ENCODE measurements at places on chromosomes 2 and 18.

- DNase-seq: no peak
Measured at GRCh38 chr2:27149570-27150405, 984 bp downstream of the TCF23 start.

- no peak for DNase-seq
Measured at GRCh38 chr2:202186641-202187202, 51.7 kb downstream of the SUMO1 start.

- DNase-seq: no peak
Measured at GRCh38 chr2:28395334-28396061, 2.8 kb downstream of the FOSL2 start.

DNA sequence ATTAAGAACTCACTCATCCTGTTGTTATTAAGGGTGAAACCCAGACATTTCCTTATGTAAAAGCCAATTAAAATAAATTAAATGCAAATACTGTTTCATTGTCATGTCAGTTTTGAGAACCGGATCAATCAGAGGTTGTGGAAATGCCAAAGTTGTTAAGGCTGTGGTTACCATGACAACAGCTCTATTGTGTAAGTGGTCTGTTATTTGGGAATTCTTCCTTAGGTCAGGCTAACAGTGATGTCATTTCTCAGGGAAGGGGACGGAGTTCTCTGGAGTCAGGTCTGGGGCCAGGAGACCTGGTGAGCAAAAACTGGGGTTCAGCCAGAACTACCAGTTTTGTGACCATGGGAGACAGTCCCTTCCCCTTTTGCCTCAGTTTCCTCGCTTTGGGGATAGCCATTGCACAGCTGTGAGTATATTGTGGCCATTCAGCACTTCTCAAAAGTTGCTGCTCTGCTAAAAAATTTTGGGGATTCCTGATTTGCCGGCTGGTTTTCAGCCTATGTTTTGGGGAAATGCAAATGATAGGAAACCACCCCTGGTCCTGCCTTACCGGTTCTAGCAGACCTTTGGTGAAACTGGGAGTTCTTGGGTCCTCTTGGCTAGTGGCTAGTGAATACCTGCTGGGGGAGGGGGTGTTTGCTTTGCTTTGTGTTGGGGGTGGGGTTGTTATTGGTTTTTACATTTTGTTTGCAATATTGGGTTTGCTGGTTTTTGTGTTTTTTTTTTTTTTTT is 21.6 kb downstream of the HPCAL1 start:
- DNase-seq: peak; percentile 78

DNA sequence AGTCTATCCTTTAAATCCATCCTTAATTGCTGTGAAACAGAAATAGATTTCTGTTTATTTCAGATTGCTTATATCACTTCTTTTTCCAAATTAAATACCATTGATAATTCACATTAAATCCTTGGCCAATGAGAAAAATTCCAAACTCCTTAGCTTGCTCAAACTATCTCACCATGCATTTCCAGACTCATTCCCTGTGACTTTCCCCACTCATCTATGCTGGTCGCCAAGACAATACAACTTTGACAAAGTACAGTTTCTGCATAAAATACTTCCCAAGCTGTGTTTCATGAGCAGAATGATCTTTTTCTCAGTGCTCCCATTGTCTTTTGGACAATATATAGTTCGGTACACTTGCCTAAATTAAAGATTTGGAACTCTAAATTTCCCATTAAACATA is 575.6 kb downstream of the CPS1 start:
- DNase-seq: no peak

- peak; percentile 25 for DNase-seq
Measured at GRCh38 chr2:150023044-150023443, 435.5 kb upstream of the MMADHC start.

- DNase-seq: peak; percentile 80
Measured at GRCh38 chr2:161625314-161625919, 1.2 kb downstream of the SLC4A10 start.

- no peak for DNase-seq
Measured at GRCh38 chr2:149353421-149353820, 23.0 kb downstream of the LYPD6 start.

- DNase-seq: no peak
Measured at GRCh38 chr2:10517351-10518043, 69.4 kb upstream of the ODC1 start.

- no peak for DNase-seq
Measured at GRCh38 chr2:177281400-177282180, 17.1 kb upstream of the NFE2L2 start.

GRCh38 chr2:73908689-73909652 is 16.2 kb downstream of the ACTG2 start:
- DNase-seq: no peak

GRCh38 chr18:79258447-79258846 is 137.3 kb upstream of the NFATC1 start:
- no peak for DNase-seq

DNA sequence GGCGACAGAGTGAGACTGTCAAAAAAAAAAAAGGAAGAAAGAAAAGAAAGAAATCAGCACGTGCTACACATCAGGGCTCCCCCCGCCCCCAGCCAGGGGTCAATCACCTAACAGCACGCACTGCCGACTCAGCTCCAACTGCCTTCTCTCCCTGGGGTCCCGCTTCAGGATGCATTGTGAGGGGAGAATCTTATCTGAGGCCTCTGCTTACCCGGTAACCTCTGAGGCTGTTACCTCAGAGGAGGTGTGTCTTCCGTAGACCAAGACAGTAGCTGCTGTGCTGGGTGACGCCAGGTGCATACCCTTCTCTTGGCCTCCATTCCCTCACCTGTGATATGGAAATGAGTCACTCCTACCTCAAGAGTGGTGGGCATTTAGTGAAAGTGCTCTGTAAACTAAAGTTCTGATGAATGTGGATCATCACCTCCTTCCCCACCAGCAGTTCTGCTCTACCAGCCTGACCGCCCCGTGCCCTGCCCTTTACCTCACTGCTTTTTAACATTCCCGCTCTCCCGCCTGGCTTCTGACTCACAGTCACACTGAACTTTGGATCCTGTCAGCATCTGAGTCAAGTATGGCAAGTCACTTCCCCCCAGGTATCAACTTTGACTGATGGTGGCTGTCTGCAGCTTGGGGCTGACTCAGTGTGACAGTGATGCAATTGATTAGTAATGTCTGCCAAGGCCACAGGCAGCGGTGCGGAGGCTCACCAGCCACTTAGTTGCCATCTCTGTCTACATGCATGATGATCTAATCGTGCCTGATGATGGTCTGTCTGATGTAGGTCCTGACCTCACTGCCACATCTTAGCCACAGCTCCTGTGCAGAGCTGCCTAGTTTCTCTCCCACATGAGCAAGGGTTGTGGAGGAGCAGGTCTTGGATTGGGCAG is 20.1 kb downstream of the ARID5A start:
- DNase-seq: no peak

DNA sequence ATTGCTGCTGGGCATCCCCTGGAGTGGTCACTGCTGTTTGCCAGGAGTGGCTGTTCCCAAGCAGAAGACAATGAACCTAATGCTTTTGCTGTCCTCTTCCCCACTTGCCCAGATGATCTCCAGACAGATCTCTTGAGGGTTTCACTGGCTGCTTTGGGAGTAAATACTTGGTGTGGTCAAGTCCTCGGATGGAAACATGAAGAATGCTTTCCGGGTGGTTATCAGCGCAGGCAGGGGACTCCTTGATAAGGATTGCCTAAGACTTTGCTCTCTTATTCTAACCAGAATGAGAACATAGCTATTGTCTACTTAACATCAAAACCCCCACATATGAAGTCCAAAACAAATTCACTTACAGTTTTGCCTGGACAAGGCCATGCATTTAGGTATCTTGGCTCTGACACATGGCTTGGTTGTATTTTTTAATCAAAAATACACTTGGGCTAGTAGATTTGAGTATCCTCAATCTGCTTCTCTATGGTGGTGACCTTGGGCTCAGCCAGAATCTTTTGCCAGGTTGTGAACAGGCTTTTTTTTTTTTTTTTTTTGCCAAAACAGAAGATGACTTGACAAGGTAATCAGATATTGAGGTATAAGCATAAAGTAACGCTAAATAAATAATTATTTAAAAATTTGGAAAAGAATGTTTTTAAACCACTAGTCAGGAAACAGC is 34.8 kb upstream of the MYO3B start:
- DNase-seq: no peak

- DNase-seq: no peak
Measured at GRCh38 chr2:67048314-67048713, 348.8 kb upstream of the ETAA1 start.

DNA sequence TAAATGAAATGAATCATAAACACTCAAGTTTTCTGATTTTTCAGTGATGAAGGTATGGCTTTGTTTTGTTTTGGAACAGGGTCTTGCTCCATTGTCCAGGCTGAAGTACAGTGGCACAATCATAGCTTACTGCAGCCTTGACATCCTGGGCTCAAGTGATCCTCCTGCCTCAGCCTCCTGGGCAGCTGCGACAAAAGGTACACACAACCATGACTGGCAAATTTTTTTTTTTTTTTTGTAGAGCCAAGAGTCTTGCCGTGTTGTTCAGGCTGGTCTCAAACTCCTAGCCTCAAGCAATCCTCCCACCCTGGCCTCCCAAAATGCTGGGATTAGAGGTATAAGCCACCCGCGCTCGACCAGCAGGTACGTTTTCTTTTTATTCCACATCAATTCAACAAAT is 22.5 kb upstream of the LRP2 start:
- DNase-seq: no peak

Data from neural progenitor cell (in vitro differentiated cells).